Fibroblast of skin of scalp (primary cell): ENCODE measurements at places on chromosomes 7 and 10.

GRCh38 chr7:142899661-142900060 lies 14.1 kb upstream of the TRPV6 start:
- DNase-seq = no peak

- no peak for DNase-seq
Measured at GRCh38 chr7:6476596-6477317, 29.0 kb upstream of the DAGLB start.

GRCh38 chr10:29530112-29530976 lies 104.4 kb downstream of the SVIL start:
- DNase-seq = no peak

- peak; percentile 19 for DNase-seq
Measured at GRCh38 chr7:137328373-137329120, 15.0 kb downstream of the PTN start.

GRCh38 chr10:102242118-102242485 lies 790 bp upstream of the PITX3 start:
- no peak for DNase-seq

GRCh38 chr7:134209322-134210015 lies 82.3 kb downstream of the LRGUK start:
- DNase-seq = no peak

GRCh38 chr10:69061305-69062161 lies 26.4 kb upstream of the SRGN start:
- peak; percentile 93 for DNase-seq

- DNase-seq = peak; percentile 62
Measured at GRCh38 chr10:20596065-20596755, 300.9 kb downstream of the NEBL start.

DNA sequence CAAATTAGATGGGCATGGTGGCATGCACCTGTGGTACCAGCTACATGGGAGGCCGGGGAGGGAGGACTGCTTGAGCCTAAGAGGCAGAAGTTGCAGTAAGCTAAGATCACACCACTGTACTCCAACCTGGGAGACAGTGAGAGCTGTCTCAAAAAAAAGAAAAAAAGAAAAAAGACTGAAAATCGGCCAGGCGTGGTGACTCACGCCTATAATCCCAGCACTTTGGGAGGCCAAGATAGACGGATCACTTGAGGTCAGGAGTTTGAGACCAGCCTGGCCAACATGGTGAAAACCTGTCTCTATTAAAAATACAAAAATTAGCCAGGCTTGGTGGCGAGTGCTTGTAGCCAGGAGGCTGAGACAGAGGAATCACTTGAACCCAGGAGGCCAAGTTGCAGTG lies 11.9 kb downstream of the RNF216 start:
- DNase-seq = no peak

- DNase-seq = peak; percentile 97
Measured at GRCh38 chr7:33979807-33980355, 74.5 kb downstream of the BMPER start.

DNA sequence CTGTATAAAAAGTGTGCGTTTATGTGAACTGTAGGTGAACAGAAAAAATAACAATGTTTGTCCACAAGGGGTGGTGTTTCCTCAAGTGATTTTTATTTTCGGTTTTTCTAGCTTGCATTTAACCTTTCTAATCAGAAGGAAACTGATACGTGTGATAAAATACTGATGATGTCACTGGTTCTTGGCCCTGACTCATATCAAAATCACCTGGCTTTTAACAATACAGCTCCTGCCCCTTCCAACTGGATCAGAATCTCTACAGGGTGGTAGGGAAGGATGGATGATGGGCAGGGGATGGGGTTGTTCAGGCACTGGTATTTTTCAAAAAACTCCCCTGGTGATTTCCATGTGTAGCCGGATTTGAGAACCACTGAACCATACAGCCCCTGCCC lies 10.9 kb downstream of the NPFFR1 start:
- DNase-seq = no peak

DNA sequence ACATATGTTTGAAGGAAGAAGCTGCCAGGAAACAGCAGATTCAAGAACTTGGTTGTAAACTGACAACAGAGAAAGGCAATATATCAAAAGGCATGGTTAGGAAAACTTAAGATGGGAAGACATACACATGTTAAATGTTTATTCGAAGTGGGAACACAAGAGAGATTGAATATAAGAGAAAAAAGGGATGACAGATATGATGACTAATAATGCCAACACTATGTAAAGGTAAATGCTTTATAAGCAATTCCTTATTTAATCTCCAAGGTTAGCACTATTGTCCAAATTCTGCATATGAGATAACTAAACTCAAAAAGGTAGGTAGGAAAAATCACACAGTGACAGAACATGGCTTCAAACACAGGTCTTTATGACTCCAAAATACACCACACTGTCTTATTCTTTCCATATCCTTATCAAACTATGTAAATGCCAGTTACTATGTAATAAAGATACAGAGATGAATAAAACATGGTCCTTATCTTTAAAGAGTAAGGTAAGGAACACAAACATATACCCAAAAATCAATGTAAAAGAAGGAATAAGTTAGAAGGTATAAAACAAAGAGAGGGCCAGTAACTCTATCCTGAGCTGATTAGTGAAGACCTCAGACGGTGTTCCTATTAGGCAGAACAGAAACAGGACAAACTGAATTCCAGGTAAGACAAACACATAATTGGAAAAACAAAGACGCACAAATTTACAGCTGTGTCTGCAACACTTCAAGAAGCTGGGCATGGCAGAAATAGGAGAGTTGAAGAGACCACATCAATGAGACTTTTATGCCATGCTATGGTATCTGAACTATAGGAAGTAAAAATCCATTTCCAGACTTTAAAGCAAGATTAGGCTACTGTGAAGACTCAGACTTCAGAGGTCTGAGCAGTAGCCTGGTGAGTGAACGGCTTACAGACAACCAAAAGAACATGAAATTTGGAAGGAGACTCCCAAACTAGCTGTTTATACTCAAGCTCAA lies 56.1 kb downstream of the ABI1 start:
- no peak for DNase-seq

DNA sequence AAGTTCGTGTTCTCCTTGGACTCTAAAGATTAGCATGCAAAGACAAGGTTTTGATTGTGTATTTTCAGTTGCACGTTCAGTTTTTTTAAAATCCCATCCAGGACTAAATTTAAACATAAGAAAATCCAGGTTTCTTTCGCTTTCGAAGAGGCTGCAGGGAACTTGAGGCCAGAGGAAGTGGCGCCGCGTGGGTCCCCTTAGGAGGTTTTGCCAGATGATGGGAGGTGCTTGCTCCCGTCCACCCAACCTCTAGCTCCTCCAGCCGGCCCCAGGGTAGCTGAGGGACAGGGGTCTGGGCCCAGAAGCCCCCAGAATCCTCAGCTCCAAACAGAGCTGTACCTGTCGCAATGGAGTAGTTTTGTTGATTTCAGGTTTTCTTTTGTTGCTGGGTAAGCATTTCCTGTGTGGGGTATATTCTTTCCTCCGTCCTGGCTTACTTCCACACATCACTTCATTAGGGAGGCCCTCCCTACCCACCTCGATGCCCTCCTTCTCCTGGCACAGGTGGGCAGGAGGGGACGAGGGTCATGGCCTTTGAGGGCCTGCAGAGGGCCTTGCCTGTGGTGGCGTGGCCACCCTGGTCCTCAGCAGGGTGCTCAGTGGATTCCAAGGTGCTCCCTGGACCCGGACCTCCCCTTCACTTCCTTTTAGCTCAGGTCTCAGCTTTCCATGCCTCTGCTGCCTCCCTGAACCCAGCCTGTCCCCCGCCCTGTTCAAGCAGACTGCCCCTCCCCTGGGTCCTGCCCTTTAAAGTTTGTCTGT lies 32.6 kb downstream of the LHPP start:
- DNase-seq = no peak

GRCh38 chr10:38103756-38104155 lies 9.6 kb downstream of the ZNF37A start:
- no peak for DNase-seq

GRCh38 chr10:92486637-92487036 lies 87.3 kb downstream of the IDE start:
- DNase-seq = no peak

GRCh38 chr10:7475046-7475911 lies 64.4 kb upstream of the SFMBT2 start:
- DNase-seq = no peak

DNA sequence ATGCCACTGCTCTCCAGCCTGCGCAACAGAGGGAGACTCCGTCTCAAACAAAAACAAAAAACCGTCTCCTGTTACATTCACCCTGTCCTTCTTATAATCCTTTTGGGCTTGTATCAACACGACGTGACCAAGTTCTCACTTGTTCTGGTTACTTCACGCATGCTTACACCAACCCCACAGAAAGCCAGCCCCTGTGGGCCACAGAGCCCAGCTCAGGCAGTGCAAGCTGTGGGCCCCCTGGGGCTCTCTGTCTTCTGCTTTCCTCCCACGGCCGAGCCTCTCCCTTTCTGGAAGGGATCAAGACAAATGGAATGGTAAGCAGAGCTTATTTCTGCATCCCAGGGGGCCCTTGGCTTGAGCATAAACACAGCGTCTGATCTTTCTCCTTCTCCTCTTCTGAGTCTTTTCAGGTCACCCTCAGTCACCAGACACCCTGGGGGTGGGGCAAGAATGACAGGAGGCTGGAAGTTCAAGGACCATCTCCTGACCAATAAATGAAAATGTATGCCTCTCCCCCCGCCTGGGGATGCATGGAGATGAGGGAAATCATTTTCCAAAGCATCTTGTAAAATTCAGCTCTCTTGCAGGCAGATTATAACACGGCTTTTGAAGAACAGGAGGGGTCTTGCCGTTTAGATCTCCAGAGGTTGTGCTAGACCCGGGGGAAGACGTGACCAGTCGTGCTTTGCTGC lies 19.0 kb upstream of the TRIM56 start:
- DNase-seq = peak; percentile 43

DNA sequence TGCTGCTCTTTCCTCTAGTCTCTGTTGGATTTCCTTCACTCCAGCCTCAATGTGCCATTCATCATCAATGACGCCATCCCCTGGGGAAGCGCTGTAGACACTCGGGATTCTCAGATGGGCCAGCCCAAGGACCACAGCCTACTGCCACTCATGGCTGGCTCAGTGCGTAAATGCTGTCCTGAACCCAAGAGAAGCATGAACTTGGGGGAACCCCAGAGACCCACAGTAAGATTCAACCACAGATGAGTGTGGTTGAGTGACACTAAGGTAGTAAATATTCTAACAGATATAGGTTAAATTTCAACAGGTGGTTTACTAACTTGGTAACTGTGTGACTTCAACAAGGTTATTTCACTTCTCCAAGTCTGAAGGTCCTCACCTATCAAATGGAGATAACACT lies 304.1 kb downstream of the GRM8 start:
- no peak for DNase-seq

DNA sequence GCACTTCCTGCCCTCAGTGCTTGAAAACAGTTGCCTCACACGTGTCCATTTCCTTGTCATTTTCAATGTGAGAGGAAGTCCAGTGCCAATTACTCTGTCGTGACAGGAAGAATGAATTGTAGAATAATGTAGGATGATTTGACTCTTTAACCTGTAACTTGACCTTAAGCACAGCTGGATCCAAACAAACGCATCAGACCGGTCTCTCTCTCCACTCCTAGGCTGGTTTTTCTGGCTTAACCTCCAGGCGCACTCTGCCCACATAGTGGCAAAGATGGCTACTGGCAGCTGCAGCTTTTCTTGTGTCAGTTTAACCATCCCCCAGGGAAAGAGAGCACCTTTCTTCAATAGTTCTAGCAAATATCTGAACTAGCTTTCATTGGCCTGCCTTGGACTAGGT lies 29.4 kb upstream of the PNLIPRP3 start:
- no peak for DNase-seq

DNA sequence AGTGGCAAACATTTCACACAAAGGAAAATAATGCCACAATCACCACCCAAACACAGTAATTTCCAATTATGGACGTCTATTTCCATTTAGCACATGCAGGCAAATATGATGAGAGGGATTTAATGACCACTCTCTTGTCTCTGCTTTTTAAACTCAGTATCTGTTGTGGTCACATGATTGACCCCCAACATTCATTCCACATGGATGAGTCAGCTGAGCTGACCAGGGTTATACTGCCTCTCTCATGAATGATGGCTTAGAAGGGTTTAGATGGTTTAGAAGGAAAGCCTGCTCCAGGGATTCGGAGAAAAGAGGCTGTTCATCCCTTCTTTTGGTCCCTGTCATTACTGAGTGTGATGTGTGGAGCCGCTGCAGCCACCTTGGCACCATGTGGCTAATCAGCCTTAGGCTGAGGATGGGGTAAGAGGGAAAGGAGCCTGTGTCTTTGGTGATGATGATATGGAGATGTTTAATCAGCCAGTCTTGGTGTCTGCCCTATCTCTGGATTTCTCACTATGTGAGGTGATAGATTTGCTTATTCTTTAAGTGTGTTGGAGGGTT lies 38.2 kb upstream of the JAKMIP3 start:
- peak; percentile 39 for DNase-seq

GRCh38 chr7:47771990-47772360 lies 176.3 kb downstream of the PKD1L1 start:
- DNase-seq = peak; percentile 70

DNA sequence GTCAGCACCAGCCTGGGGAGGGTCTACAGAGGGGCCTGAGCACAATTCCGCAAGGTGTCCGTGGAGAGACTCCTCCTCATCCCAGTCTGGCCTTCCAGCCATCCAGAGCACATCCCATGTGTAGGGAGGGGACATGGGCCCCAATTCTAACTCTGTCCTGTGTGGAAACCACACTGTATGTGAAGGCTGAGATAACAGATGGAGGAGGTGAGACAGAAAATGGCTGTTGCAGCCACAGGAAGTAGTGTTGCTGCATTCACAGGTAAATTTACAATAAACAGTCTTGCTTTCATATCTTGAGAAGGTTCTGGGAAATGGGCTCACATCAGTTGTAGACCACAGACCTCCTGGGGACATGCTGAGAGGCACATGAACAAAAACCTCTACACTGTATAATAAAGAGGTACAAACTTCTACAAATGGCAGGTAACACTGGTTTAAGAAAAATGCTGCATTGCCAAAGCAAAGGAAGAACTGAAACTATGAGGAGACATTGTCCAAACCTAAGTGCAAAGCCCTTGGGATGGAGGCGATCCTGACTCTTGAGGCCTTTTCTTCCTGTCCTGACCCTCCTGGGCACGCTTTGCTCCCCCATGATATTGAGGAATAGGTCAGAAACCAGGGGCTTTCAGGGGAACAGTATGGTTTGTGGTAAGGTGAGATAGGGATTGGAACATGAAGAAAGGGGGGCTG lies 21.6 kb upstream of the GIMAP2 start:
- DNase-seq = no peak

DNA sequence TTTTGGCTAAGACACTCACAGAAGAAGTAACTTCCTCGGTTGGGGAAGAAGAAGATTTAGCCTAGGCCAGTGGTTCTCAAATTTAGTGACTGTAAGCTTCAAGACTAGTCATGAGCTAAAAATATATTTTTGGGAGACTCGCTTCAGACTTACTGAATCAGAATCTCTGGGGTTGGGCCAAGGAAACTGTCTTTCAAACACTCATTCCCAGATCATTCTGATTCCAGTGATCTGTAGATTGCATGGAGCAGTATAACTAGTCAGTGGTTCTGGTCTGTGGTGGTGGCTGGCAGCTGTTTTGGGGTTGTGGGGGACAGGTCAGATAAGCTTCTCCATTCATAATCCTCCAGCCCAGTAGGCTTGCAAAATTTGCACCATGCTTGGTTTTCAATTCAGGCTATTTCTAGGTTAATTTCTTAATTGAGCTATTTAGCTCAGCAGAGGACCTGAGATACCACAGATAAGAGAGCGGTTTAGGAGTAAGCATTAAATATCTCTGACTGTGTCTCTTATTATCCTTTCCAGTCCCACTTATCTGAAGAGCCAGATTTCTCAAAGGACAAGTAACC lies 3.8 kb upstream of the KAT6B start:
- peak; percentile 54 for DNase-seq
